ENCODE measurements at places on chromosomes 6 and 20.

GRCh38 chr20:17304774-17305173 is 77.9 kb downstream of the PCSK2 start:
- DNase-seq, result no peak

- DNase-seq, result no peak
Observed at GRCh38 chr6:150093397-150093796, 24.5 kb upstream of the ULBP3 start.

GRCh38 chr6:72595812-72596211 is 26.1 kb upstream of the KCNQ5 start:
- no peak for DNase-seq

- DNase-seq, result no peak
Observed at GRCh38 chr20:346033-346639, 775 bp upstream of the NRSN2 start.

DNA sequence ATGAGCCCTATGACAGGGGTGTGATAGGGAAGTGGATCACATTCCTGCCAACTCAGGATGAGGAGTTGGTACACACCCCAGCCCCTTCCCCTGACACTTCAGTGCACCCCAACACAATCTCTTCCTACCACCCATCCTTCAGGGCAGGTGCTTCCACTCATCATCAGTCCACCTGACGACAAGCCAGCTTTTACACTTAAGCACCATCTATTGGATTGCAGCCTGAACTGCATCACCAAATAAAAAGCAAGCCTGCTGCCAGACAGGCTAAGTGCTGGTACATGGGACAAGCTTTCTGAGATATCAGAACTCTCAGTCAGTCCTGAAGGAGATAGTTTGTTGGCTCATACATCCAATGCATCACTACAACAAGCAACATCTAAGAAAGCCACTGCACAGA is 69.0 kb upstream of the TMEM200A start:
- DNase-seq, result no peak

DNA sequence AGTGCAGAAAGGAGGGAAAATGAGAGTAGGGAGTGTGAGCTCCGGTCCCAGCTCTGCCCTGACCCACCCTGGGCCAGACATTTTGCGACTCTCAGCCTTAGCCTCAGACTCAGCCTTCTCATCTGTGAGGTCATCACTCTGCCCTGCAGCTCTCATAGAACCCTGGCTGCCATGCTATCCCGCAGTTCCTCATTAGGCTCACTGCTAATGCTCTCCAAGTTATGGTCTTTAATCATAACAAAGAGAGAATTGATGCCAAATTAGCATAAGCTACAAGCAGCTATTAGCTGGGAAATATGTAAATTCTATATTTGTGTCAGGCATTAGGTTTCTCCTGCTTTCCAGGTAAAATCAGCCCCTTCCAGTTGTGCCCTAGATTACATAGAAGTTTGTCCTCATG is 46.5 kb upstream of the MLN start:
- no peak for DNase-seq

GRCh38 chr6:144528743-144529425 is 243.7 kb downstream of the UTRN start:
- no peak for DNase-seq

DNA sequence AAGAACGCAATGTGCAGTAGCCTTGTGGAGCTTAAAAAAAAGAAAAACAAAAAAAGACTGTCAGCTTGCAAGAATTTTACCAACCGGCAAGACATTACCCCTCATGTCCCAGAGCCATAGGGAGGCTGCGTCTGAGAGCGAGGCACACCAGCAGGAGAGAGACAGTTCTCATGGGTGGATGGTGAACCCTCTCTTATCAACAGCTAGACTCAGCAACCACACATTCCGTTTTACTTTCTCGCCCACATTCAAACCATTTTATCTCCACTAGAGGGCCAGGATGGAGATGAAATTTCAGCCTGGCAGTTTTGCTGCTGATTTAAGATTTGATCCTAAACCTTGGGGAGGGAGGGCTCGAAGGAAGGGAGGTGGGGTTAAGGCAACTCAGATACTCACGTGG is 247.0 kb downstream of the ATXN1 start:
- DNase-seq, result no peak

DNA sequence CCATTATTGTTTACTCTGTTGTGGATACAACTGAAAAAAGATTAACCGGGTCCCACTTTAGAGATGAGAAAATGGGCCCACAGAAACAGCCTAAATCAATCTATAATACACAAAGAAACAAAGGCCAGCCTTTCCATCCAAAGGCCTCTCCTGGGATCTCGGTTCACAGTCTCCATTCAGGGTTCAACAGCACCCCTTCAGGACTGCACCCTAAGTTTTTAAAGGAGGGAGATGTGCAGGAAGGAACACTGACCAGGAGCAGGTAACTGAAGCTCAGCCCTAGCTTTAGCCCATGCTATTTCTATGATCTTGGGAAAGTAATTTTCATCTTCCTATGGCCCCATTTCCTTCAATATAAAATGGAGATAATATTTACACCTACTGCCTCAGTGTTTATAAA is 147.7 kb downstream of the BTBD9 start:
- no peak for DNase-seq

DNA sequence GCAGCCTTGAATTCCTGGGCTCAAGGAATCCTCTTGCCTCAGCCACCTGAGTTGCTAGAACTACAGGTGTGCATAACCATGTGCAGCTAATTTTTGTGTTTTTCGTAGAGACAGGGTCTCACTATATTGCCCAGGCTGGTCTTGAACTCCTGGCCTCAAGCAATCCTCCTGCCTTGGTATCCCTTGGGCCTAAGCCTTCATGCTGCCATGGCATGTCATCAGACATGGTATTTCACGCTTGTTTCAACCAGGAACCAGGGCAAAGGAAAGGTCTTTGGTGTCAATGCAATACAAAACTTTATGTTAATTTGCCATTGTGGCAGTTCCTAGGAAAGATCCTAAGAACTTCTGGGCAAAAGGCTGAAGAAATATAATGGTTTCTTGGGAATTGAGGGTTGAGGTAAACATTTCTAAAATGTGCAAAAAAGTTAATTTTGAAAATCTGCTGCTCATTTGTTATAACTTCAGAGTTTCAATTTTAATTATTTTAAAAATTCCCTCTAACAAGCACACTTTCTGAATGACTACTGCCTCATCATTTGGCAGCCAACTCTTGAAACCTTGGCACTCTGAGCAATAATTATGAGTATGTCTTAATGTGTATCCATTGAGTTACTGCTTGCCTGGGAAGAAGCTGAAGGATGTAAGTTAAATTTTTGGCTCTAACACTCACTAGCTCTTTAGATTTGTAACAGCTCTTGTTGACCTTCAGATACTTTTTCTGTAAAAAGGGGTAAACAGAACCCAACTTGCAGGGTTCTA is 154.1 kb downstream of the GJA10 start:
- DNase-seq, result no peak

DNA sequence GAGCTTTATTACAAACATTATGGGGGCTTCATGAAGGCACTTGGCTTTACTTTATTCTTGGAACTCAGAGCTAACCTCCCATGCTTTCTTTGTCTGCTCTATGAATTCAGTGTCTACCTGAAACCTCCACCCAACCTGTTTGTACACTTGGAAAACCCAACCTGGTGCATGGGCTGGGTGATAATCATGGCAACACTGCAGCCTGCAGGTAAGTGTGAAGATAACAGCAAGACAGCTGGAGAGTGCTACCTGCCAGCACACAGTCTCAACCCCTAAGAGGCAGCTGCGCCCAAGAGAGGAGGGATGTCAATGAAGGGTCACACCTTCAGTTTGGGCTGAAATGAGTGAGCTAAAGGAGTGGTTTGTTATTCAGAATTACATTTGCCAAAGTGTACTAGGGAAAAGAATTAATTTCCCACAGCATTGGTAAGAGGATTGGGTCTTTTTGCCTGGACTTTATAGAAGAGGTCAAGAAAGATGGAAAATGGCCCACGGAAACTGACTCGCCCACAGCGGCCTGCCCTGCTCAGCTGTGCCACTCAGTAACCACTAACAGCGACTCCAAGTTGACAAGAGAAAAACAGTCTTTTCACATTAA is 24.4 kb downstream of the FOXQ1 start:
- no peak for DNase-seq

- no peak for DNase-seq
Observed at GRCh38 chr6:21747441-21747840, 153.9 kb downstream of the SOX4 start.

DNA sequence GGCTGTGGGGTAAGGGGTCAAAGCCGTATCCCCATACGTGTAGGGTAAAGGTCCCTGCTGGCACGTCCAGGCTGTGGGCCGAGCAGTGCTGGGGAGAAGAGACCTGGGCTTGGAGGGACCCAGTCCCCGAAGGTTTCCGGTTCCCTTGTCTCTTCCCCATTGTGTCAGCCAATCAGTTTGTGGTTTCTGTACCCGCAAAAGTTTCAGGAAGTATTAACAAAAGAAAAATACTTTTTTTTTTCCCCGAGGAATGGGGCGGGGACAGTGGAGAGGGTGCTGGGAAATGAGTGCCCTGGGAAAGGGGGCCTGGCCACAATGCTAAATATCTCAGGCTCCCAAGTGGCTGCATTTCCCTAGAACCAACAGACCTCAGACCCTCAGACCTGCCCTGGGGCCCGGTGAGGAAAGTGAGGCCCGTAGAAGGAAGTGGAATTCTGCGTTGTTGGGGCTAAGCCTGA is 15.2 kb upstream of the AMD1 start:
- DNase-seq, result no peak

- DNase-seq, result no peak
Observed at GRCh38 chr20:14677455-14677854, 340.0 kb upstream of the FLRT3 start.

GRCh38 chr6:11744753-11745152 is 33.9 kb downstream of the ADTRP start:
- DNase-seq, result peak; percentile 90

- no peak for DNase-seq
Observed at GRCh38 chr6:170449835-170450753, 103.0 kb downstream of the PSMB1 start.

DNA sequence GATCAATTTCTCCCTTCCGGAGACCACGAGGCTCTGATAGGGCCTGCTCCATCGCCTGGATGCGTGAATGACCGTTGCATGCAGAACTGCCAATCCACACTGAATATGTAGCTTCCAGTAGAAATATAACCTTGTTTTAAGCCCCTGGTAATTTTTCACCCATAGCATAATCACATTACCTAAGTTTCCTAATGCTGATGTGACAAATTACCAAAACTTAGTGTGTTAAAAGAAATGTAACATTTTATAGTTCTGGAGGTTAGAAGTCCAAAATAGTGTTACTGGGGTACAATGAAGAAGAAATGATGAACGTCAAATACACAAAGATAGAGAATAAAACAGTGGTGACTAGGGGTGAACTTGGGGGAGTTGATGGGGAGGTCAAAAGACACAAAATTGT is 22.0 kb upstream of the SIRPD start:
- no peak for DNase-seq

DNA sequence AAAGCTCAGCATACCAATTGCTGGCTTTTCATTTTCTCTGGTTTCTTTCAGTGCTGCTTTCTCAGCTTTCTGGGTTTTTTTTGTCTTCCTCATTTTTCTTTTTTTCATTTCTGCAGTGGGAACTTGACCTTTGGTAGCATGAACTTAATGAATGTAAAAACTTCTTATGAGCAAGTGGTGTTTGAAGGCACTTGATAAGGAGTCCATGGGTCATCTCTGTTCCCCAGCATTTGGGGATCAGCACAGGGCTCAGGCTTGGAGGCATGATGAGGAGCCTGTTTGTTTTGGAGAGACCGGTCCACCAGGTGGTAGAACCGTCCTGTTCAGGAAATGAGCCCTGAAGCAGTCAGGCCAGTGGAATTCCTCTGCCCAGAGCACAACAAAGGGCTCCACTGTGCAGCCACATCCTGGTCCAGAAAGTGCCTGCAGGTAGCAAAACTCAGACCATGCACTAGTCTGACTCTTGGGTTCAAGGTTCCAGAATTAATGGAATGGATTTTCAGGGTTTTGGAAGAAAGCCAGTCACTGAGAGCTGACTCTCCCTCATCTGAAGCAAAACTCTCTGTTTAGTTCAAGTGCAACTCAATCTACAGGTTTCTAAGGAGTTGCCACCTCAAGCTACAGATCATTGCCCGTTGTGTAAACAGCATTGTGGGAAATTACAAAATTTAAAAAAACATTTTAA is 52.3 kb upstream of the ADGRF1 start:
- DNase-seq, result no peak

DNA sequence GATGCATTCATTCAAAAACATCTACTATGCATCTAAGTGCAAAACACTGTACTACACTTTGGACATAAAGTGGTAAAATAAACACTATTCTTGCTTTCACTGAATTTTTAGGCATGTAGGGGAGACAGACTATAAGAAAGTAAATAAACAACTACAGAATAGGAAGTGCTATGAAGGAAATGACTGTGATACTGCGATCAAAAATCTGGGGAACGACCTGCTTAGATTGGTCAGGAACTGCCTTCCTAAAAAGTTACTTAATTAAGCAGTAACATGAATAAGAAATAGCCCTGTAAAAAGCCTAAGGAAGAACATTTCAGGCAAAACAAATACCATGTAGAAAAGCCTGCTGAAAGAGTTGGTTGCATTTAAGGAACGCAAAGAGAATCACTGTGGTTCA is 50.6 kb downstream of the HACE1 start:
- no peak for DNase-seq

GRCh38 chr20:2837221-2837960 is 3.1 kb downstream of the PCED1A start:
- DNase-seq, result no peak

- DNase-seq, result no peak
Observed at GRCh38 chr6:15914553-15914952, 214.3 kb upstream of the MYLIP start.

- no peak for DNase-seq
Observed at GRCh38 chr6:51934098-51934497, 153.3 kb downstream of the PKHD1 start.

- no peak for DNase-seq
Observed at GRCh38 chr6:129671442-129672340, 38.3 kb downstream of the ARHGAP18 start.

- DNase-seq, result no peak
Observed at GRCh38 chr6:116492331-116493067, 18.9 kb upstream of the CALHM5 start.

- DNase-seq, result no peak
Observed at GRCh38 chr20:35981969-35982368, 13.6 kb downstream of the CNBD2 start.

DNA sequence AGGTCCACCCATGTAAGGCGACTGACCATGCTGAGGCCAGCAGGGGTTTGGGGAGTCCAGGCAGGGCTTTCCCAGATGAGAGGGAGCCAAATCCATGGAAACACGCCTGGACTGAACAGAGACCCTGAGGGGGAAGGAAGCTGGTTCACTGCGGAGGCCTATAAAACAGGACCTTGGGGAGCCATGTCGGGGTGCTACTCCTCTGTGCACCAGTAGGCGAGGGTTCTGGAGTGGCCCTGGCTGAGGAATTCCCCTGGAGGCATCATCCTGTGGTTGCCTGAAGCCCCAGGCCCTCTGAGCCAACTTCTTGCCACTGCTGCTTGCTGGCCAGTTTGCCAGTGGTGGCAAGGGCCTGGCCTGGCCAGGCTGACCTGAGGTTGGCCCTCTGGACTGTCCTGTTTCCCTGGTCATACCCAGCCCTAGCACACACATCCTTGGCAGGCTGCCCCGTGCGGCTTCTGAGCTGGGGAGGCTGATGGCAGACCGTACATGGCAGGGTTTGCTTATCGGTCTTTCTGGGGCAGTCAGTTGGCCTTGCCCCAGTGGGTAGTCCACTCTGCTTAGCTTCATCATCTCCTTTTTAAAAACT is 2.2 kb upstream of the LRRN4 start:
- no peak for DNase-seq

- DNase-seq, result no peak
Observed at GRCh38 chr6:107679457-107679856, 144.7 kb downstream of the SCML4 start.

- no peak for DNase-seq
Observed at GRCh38 chr6:37643851-37644672, 53.6 kb downstream of the MDGA1 start.
